ENCODE measurements at places on chromosomes 11 and 22. TPM values are rescaled to one million over a fixed set of nuclear protein-coding genes. Genes with fewer than 3 reads are reported as not detected.

GRCh38 chr11:117226388-117227385 lies 5.2 kb downstream of the PCSK7 start:
- peak; percentile 76 for DNase-seq

GRCh38 chr11:123235656-123236261 lies 40.7 kb upstream of the CLMP start:
- DNase-seq: no peak

DNA sequence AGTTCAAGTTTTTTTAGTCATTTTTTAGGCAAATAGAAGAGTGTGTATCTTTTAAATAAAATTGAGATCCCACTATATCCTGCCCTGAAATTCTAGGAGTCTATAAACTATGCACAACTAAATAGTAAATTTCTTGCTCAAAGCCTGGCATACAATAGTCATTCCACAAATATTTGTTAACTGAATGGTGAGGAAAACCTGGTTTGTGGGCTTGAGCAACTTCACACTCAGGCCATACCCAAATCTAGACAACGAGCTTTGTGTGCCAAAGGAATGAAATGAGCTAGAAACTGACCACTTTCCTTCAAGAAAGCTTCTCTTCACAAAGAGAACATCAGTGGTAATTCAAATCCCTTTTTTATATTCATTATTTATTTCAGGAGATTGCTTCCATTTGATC lies 39.6 kb upstream of the AMOTL1 start:
- no peak for DNase-seq

- no peak for DNase-seq
Measured at GRCh38 chr11:102208835-102209234, 98.6 kb downstream of the YAP1 start.

GRCh38 chr22:29523761-29524160 lies 29.8 kb downstream of the THOC5 start:
- DNase-seq: no peak

- DNase-seq: peak; percentile 43
Measured at GRCh38 chr11:73647459-73648100, 1.2 kb downstream of the PLEKHB1 start.

GRCh38 chr11:111938687-111939160 lies 1.6 kb downstream of the DIXDC1 start:
- DNase-seq: no peak

- no peak for DNase-seq
Measured at GRCh38 chr11:124075841-124076651, 34.9 kb upstream of the OR10G7 start.

DNA sequence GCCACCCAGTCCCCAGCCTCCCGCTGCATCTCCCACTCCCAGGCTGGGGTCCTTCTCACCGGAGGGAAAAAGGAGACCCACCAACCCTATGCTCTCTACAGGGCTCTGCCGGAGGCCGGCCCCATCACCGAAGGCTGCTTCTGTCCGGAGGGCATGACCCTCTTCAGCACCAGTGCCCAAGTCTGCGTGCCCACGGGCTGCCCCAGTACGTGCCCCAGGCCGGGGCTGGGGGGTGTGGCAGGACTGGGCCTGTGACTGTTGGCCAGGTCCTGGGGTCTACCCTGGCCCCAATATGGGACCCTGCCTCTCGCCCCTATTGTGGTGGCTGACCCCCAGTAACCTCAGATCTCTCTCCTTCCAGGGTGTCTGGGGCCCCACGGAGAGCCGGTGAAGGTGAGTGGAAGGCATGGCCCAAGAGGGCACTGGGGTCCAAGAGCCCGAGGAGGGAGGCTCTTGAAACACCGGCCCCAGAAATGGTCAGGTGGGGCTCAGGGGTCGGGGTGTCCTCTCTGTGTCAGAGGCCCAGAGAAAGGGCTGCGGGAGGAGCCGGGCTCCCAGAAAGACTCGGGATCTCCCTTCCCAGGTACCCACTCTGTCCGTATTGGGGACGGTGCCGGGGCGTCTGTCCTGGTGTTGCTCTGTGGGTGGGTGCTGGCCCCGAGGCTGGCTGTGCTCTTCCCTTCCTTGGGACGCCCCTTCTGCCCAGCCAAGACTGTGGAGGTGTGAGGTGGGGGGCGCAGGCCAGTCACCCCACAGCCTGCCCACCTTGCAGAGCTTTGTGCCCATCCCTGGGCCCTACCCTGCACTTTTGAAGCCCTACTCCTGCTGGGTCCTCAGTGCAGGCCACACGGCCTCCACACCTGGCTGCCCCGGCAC lies 26.1 kb upstream of the MUC5B start:
- no peak for DNase-seq

DNA sequence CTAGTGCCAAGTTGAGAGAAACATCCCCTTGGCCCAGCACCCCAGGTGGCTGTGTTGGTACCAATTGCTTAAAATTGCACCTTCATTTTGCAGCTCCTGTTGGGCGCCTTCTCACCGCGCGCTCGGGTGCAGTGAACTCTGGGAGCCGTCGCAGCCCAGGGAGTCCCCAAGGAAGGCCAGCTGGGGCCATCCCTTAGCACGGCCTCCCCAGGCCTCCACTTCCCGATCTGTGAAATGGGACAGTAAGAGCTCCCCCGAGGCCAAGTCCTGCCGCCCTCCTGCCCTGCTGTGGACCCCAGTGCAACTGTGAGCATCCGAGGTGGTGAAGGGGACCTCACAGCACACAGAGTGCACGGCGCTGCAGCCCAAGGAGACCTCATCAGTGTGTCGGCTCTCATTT lies 1234.1 kb downstream of the BRD1 start:
- no peak for DNase-seq

DNA sequence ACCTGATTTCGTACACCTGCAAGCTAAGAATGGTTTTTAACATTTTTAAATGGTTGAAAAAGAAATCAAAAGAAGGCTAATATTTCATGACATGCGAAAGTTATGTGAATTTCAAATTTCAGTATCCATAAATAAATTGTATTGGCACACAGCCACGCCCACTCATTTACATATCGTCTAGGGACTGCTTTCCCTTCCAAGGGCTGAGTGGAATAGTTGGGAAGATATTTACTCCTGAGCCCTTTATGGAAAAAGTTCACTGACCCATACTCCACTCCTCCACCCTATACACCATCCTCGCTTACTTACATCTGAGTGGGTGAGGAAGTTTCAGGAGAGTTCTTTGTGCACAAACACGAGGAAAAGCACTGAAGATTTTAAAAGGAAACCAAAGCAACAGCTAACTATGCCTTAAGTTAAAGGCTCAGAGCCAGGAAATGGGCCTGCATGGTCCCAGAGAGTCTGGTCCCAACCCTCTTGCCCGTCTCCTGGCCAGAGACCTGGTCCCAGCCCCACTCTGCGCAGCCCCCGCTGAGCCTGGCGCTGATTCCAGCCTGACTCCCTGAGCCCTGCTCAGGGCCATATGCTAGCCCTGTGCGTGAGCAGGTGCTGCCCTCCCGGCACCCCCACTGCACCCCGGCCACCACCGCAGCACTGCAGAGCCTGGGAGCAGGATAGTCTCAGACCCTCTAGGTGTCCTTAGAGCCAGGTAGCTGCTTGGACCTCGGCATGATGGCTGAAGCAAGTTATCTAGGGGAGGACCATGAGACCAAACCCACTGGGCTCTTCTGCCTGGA lies 69.8 kb downstream of the EFCAB6 start:
- DNase-seq: no peak

DNA sequence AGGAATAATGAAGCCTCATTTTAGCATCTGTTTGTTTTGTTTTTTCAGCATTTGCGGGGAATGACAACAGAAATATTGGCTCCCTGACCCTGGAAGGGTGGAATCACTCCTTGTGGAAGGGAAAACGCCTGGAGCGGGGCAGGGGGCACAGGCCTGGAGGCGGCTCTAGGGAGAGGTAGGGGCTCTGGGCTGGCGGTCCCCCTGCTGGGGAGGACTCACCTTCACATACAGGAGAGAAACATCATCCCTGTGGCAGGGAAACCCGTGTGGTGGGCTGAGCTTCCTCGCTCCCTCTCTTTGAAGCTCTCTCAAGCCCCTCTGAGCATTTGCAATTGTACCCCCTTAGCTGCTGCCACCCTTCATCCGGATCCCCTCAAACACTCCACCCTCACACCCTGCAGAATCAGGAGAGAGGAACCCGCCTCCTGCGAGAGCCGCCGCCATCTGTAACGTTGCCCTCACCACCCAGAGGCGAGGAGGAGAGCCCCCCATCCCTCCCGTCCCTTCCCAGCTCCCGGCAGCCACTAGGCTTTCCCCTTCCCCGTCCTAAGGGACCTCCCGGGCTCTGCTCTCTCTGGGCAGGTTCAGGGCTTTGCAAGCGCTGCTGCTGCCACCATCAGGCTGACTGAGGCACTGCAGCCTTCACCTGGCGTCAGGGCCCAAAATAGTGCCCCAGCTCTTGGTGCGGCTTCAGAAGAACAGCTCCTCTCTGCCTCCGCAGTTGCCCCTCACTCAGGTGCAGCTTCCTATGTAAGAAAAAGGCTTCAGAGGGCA lies 10.4 kb downstream of the KIRREL3 start:
- DNase-seq: peak; percentile 61

GRCh38 chr11:102592634-102593581 lies 32.2 kb downstream of the MMP20 start:
- DNase-seq: peak; percentile 84

CRYBA4 gene
- 0.29 TPM for total RNA-seq

SCGB2A2 gene
- not detected for total RNA-seq

MS4A7 gene
- not detected for total RNA-seq

MIOX gene
- not detected for total RNA-seq

GALNT18 gene
- total RNA-seq: 3.4 TPM

RBMXL2 gene
- total RNA-seq: not detected

Data from SK-MEL-5 (cell line).